Subcutaneous preadipocyte (primary cell): ENCODE measurements at places on chromosomes 13 and 19. TPM values are rescaled to one million over a fixed set of nuclear protein-coding genes. Genes with fewer than 3 reads are reported as not detected.

Gene ZNF677
- total RNA-seq, result 11.1 and 12.5 TPM in 2 replicates

Gene ADPRHL1
- total RNA-seq, result 2.2 and 3.9 TPM in 2 replicates

Gene KLK3
- total RNA-seq, result not detected in 2 replicates

Gene TINCR
- total RNA-seq, result under 0.01 TPM in 1 of 2 replicates, not detected in the other

Gene IRGC
- total RNA-seq, result not detected in 2 replicates

Gene NOTCH3
- total RNA-seq, result 25.0 and 62.4 TPM in 2 replicates

Gene CTXN1
- 0.73 and 0.78 TPM in 2 replicates for total RNA-seq
